Stimulated activated CD4-positive, alpha-beta T cell treated with anti-CD3 and anti-CD28 coated beads, Interleukin-15, amount 100 ng/mL, for 1 hour (primary cell): ENCODE measurements at places on chromosomes 6 and 20.

DNA sequence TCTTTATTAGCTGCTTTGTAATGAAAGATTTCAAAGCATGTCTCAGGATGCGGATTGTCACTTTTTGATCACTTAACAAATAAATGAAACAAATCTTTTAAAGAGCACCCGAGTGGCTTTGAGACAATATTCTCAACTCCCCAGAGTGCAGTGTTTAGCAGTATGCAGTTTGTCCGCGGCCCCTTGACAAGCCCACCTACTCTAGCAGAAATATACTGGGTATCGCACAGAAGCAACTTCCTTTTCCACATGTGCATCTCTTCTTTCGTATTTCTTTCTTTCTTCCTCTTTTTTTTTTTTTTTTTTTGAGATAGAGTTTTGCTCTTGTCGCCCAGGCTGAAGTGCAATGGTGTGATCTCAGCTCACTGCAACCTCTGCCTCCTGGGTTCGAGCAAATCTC, 84.5 kb upstream of the FAM184A start:
- DNase-seq = no peak

- no peak for DNase-seq
Observed at GRCh38 chr6:99613705-99614429, 7.2 kb downstream of the PRDM13 start.

- DNase-seq = no peak
Observed at GRCh38 chr6:110044096-110044495, 66.0 kb downstream of the GPR6 start.

DNA sequence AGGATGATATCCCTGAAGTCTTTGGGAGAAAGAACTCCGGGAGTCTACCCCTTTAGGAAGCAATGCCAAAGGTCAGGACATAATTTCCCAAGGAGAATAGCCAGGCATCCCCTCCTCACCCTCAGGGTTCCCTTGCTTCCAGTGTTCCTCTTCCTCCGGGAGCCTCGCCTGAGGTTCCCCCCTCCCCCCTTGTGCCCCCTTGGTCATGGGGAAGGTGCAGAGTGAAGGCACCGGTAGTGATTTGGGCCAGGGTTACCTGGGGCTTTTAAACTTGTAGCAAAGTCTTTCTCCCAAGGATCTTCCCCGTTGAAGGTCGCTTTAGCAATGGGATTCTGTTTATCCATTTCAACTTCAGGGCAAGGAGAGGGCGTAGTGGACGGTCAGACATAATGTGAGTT, 1.2 kb downstream of the ISM1 start:
- no peak for DNase-seq

DNA sequence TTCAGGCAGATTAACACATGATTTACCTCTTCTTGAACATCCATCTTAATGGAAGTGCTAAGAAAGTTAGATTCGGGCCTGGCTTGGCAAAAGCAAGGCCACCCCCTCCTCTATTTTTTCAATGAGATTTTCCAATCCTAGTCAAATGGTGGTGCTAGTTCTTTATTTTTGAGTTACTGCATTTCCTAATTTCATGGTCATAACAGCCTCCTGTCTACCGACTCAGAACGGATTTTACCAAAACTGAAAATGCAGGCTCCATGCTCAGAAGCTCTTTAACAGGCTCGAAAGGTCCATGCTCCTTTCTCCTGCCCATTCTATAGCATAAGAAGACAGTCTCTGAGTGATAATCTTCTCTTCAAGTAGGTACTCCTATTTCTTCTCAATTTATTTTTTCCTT, 117.2 kb upstream of the ESR1 start:
- no peak for DNase-seq

DNA sequence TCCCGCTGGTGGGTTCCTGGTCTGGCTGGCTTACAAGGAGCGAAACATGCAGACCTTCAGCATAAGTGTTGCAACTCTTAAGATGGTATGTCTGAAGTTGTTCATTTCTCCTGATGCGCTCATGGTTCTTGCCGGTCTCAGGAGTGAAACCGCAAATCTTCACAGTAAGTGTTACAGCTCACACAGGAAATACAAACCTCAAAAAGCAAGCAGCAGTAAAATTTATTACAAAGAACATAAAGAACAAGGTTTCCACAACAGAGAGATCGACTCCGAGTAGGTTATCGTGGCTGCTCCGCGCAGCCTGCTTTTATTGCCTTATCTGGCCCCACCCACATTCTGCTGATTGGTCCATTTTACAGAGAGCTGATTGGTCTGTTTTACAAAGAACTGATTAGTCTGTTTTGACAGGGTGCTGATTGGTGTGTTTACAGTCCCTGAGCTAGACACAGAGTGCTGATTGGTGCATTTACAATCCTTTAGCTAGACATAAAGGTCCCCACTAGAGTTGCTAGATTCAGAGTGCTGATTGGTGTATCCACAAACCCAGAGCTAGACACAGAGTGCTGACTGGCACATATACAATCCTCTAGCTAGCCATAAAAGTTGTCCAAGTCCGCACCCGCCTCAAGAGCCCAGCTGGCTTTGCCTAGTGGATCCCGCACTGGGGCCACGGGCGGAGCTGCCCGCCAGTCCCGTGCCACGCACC, 39.2 kb downstream of the TRIM27 start:
- peak; percentile 55 for DNase-seq

DNA sequence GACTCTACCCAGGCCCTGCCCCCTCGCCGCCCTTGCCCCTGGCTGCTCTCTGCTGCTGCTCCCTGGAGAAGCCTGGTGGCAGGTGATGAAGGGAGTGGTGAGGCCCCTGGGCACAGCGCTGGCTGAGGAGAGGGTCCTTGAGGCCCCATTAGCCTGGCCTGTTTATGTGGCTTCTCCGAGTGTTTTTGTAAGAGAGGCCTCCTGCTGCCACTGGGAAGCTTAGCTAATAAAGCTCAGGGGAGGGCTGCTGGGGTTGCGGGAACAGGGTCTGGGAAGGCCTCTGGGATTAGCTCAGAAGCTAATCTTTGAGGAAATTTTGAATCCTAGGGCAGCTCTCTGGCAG, 15.5 kb downstream of the EBF4 start:
- no peak for DNase-seq
